ENCODE measurements at places on chromosomes 12 and 14. TPM values are rescaled to one million over a fixed set of nuclear protein-coding genes. Genes with fewer than 3 reads are reported as not detected.

DNA sequence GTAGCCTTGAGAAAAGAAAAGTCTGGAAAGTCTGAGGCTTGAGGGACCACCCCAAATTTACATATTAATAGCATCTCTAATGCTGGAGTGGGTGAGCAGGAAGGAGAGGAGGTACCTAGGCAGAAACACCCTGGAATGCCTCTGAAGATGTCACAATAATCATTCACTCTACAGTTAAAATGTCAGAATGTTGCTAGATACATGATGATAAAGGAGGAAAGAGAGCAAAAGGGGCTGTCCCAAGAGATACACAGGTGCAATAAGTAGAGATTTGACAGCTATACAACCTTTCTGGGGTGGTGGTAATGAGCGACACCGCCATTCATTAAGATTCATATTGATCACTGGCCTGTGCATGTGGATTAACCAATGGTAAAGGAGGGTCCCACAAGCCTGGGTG, 540.5 kb upstream of the FBXO33 start:
- H3K36me3 ChIP-seq, result no peaks in the 10 kb centered on the region
- H3K27ac ChIP-seq, result no peak overlapping the region
- no peak overlapping the region for H3K4me3 ChIP-seq

The MIPOL1 gene
- total RNA-seq, result 8.6 TPM

DNA sequence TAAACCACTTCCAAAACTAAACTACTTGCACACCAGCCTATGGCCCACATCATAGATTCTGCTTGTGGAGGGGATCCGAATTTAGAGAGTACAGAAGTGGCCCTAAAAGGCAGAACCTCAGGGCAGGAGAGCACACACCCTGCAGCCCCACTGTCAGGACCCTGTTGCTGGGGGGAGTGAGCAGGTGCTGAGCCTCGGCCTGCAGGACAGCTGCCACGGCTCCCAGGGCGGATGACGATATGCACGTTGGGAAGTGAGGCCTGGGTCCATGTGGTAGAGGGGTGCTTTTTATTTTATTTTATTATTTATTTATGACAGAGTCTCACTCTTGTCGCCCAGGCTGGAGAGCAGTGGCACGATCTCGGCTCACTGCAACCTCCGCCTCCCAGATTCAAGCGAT, 73.5 kb downstream of the TNFAIP2 start:
- no peaks in the 10 kb centered on the region for H3K27me3 ChIP-seq
- H3K36me3 ChIP-seq, result no peaks in the 10 kb centered on the region
- no peak overlapping the region for H3K4me3 ChIP-seq

The SCNN1A gene
- 14.3 TPM for total RNA-seq

GRCh38 chr12:95248604-95249360, 31.2 kb downstream of the VEZT start:
- no peak overlapping the region for H3K27ac ChIP-seq
- H3K4me1 ChIP-seq, result no peaks in the 10 kb centered on the region
- no peaks in the 10 kb centered on the region for H3K27me3 ChIP-seq
- H3K36me3 ChIP-seq, result peaks cover 3% of the 10 kb centered on the region
- no peak overlapping the region for H3K4me3 ChIP-seq
- DNase-seq, result no peak

The C14orf132 gene
- total RNA-seq, result 23.9 TPM

GRCh38 chr14:78785265-78785664, 615.1 kb downstream of the NRXN3 start:
- DNase-seq, result no peak
- no peaks in the 10 kb centered on the region for H3K27me3 ChIP-seq
- no peaks in the 10 kb centered on the region for H3K36me3 ChIP-seq
- H3K27ac ChIP-seq, result no peak overlapping the region
- H3K4me3 ChIP-seq, result no peak overlapping the region

GRCh38 chr14:59455411-59455810, 9.8 kb downstream of the GPR135 start:
- no peaks in the 10 kb centered on the region for H3K36me3 ChIP-seq
- H3K4me3 ChIP-seq, result no peak overlapping the region
- no peak for DNase-seq
- H3K4me1 ChIP-seq, result peaks cover 14% of the 10 kb centered on the region
- no peaks in the 10 kb centered on the region for H3K27me3 ChIP-seq

DNA sequence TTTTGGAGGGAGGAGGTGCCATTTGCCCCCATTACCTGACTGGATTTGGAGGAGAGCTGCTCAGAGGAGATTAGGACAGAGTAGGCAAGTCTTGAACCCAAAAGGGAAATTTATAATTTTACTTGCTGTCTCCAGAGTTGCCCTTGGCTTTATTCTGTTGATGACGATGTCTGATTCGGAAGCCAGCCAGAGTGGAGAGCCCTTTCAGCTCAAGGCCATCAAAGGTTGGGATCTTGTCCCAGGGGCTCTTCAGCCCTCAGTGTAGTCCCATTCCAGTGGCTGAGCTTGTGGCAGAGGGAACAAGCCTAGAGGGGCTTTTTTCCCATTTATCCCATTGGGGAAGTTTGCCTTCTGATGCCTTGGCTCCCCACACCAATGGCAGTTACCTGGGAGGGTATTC, 71.8 kb downstream of the HSD17B6 start:
- peaks cover 5% of the 10 kb centered on the region for H3K4me1 ChIP-seq
- no peaks in the 10 kb centered on the region for H3K27me3 ChIP-seq
- no peak overlapping the region for H3K27ac ChIP-seq
- no peaks in the 10 kb centered on the region for H3K36me3 ChIP-seq
- no peak overlapping the region for H3K4me3 ChIP-seq

DNA sequence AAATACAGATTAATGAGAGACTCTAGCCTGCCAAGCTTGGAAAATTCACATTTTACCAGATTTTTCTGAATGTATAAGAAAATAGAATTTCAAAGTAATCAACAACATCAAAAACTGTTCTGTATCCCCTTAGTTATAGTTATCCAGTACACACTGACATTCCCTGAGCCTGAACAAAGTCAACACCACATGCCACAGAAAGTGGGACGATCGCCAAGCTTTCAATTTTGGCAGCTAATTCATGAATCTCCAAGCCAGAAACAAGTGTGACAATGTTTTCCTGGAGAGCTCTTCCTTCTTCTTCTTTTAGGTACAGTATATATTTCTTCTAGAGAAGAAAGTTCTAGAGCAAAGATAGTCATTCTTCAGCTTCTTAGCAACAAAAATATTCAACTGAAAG, 290.2 kb downstream of the PRKD1 start:
- no peak overlapping the region for H3K4me3 ChIP-seq
- DNase-seq, result peak; percentile 74
- no peaks in the 10 kb centered on the region for H3K4me1 ChIP-seq

Measured in ascending aorta (tissue), 2 donors.